ENCODE measurements at places on chromosomes 13 and 19.

DNA sequence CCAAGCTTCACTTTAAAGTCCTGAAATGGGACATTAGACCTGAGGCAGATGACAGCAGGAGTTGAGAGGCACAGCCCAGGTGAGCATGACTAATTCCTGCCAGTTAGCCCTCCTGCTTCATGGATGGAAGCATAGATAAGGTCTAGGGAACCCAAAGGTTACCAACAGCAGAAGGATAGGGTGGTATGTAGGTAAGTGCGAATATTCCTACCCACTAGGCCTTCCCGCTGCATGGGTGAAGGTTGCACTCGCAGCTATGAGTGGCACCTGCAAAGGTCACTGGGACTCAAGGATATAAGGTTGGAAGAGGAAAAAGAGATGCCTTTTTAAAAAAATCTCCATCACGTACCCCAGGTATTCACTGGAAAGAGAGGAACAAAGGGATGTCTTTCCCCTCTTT, 12.2 kb upstream of the MLLT1 start:
- no peak for DNase-seq

GRCh38 chr19:19486343-19487076, 28.8 kb downstream of the TSSK6 start:
- no peak for DNase-seq

DNA sequence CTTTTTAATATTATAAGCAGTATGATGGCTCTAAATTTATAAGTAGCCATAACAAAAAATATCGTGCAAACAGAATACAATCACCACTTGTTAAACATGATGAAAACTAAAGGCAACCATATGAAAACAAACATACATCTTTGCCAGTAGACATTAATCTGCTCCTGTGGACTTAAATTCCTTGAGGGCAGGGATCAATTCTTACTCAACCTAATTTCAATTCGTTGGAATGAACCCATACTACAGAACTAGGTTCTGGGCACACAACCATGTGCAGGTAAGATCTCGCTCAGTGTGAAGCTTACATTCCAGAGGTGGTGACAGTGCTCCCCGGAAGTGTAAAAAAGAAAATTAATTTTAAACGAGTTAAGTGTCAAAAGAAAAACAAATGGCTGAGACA, 13.4 kb downstream of the TBC1D4 start:
- DNase-seq = no peak

DNA sequence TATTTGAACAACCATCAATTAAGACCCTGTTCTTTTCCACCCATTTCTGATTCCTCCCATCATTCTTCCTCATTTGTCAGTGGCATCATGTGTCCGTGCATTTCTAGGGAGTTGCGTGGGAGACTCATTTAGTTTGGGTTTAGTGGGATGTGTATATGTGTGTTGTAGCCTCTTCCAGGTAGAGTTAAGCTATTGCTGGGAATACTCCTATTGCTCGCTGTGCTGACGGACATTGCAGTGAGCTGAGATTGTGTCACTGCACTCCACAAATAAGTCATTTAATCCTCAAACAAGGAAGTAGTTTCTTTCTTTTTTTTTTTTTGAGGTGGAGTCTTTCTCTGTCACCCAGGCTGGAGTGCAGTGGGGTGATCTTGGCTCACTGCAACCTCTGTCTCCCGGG, 42.2 kb upstream of the RCBTB2 start:
- DNase-seq = no peak

GRCh38 chr13:79528759-79529191, 47.8 kb downstream of the NDFIP2 start:
- DNase-seq = no peak

- no peak for DNase-seq
Observed at GRCh38 chr19:35295792-35296462, 4.0 kb downstream of the MAG start.

GRCh38 chr13:53010374-53011105, 18.1 kb upstream of the OLFM4 start:
- DNase-seq = no peak

DNA sequence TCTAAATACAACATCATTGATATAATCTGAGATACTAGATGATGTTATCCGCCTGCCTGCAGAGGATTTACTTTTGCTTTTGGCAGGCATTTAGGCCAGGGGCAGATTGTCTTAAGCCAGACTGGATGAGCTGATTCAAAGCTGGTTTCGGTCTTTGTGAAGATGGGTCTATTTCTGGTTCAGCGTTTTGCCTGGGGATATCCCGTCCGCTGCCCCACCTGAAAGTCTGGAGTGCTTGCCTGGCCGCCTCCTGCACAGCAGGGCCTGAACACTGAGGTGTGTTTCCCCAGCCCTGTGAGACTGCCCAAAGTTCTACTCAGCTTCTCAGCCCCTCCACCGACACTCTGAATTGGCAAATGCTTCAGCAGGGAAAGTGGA, 149.7 kb downstream of the KATNAL1 start:
- no peak for DNase-seq

DNA sequence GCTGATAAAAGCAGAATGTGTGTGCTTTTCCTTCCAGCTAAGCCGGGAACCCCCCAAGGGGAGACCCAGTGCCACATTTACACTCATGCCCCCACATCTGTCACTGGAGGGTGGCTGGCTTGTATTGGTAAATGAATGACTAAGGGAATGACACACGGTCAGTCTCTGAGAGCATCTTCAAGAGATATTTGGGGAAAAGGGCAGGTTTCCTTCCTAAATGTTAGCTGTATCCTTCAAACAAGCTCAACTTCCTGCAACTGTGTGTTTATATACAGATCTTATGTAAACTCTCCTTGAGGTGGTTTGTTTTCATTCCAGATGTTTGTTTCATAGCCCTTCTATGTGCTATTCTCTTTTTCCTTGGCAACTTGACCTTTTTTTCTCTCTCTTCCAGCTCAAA, 192.6 kb downstream of the COL4A1 start:
- peak; percentile 33 for DNase-seq

GRCh38 chr19:2820112-2820702, 539 bp downstream of the ZNF554 start:
- DNase-seq = peak; percentile 31

DNA sequence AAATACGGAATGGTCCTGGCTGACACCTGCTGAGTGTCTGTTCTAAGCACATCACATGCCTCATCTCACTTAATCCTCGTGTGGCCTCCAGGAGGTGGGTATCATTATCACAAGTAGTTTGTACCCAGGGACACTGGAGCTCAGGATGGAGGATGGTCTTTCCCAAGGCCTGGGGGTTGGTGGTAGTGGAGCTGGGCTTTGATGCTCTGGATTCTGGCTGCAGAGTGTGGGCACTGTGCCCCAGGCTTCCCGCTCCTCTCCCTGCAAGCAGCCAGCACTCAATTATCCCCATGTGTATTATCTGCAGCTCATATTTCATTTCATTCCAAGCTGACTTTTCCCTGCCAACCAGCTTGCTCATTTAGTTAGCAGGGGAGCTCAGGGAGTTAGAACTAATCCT, 52.1 kb downstream of the SIAH3 start:
- DNase-seq = no peak

DNA sequence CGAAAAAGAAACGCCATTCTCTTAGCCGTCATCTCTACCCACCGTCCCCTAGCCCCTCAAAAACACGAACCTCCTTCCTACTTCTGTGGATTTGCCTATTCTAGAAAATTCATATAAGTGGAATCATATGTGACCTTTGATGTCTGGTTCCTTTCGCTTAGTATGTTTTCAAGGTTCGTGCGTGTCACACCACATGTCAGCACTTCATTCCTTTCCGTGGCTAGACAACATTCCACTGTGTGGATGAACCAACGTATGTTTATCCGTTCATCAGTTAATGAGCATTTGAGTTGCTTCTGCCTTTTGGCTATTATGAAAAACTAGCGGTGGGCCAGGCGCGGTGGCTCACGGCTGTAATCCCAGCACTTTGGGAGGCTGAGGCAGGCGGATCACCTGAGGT, 14.0 kb upstream of the PPP1R12C start:
- DNase-seq = peak; percentile 47

GRCh38 chr19:54196536-54196935, 4.1 kb upstream of the RPS9 start:
- no peak for DNase-seq

- DNase-seq = no peak
Observed at GRCh38 chr13:27395007-27395510, 29.4 kb upstream of the GTF3A start.

- DNase-seq = no peak
Observed at GRCh38 chr19:18227781-18228271, 1.6 kb upstream of the PDE4C start.

- peak; percentile 97 for DNase-seq
Observed at GRCh38 chr19:10625003-10625761, at the start of gene SLC44A2. Gene SLC44A2, plus strand, starts transcription at chr19:10625553. Its CDS starts 81 bp downstream, at chr19:10625634.

DNA sequence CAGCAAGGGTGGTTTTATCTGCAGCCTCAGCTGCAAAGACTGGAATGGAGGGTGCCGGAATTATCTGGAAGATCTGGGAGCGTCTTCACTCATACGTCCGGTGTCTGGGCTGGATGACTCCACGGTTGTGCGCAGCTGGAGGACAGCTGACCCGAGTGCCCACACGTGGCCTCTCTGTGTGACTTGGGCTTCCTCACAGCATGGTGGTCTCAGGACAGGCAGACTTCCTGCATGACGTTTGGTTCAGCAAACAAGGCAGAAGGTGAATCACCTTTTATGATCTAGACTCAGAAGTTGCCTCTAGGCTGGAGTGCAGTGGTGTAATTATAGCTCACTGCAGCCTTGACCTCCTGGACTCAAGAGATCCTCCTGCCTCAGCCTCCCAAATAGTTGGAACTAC, 33.2 kb downstream of the CACNG6 start:
- no peak for DNase-seq

DNA sequence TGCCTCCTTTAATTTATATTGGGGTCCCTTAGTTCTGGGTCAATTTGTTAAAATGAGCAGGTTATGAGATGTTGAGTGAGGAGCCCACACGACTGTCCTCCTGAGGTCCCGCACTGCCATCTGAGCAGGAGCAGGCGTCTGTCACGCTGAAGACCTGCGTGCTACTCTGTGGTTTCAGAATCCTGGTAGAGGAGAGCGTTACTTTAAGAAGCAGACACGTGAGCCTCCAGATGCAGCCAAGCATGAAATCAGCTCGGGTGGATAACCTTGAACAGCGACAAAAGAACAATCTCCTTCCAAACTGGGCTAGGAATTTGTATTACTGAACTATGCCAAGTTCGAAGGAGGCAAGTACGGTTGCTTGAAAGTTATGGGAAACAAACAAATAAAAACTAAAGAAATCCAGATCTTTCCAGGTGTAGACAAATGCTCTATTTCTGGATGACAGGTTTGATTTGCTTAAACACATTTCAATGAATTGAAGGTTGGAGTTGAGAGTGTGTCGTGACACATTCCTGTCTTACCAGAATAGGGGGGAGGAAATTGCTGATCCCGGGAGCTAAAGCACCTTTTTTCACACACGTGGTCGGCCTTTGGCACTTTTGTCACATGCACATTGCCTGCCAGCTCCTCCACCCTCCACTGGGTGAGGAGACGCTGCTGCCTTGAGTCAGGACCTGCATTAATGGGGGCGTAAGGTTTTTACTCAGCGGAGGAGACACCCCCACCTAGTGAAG, 945.5 kb upstream of the SLC10A2 start:
- DNase-seq = no peak

GRCh38 chr13:34567597-34567996, 374.5 kb upstream of the NBEA start:
- no peak for DNase-seq

DNA sequence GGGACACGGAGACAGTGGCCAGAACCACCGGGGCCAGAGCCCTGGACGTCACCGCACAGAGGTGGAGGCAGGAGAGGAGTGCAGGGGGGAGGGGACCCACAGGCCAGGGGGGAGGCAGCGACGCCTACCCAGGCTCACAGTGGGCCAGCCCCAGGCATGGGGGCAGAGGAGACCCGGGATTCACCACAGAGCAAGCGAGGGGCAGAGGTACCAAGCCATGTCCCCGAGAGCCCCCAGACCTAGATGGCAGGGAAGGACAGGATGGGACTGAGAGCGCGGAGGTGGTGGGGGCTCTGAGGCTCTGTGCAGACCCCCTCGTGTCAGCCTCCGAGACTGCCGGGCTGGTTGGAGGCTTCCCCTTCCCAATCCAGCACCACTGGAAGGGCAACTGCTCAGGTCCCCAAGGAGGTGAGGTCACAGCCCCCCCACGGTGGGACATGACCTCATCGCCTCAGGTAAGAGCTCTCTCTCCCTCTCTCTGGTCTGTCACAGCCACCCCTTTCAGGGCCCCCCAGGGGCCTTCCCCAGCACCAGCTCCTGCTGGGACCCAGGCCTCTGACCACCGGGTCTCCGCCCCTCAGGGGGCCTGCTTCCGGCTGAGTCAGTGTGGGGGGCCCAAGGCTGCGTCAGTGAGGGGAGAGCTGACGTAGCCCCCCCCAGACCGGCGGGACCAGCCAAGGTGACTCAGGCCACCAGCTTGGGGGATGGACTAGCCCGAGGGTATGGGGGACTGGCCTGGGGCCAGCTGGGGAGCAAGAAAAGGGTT, 2.2 kb upstream of the IL11 start:
- DNase-seq = peak; percentile 61

DNA sequence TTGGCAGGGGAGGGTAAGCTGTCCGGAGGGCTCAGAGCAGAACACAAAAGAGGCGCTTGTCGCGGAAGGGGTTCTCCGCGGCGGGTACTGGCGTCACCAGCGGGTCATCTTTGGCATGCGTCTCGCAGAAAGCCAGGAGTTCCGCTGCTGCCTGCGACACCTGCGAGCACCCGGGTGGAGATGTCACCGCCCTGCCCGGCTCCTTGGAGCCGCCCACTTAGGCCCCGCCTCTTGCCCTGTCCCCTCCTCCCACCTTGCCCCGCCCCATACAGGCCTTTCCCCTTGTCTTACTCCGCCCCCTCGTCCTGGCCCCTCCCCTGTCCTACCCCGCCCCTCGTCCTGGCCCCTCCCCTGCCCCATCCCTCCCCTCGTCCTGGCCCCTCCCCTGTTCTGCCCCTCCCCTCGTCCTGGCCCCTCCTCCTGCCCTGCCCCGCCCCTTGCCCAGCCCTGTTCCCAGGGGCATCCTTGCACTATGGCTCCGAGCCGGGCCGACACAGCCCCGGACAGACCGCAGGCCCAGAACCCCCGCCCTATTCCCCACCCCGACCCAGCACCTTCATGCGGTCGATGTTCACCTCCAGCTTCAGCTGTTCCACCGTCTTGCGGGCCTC, 1.9 kb downstream of the GNG8 start:
- peak; percentile 97 for DNase-seq

GRCh38 chr19:4933528-4933927, 24.2 kb downstream of the UHRF1 start:
- no peak for DNase-seq

- DNase-seq = no peak
Observed at GRCh38 chr13:58767566-58767965, 1136.0 kb downstream of the PCDH17 start.

DNA sequence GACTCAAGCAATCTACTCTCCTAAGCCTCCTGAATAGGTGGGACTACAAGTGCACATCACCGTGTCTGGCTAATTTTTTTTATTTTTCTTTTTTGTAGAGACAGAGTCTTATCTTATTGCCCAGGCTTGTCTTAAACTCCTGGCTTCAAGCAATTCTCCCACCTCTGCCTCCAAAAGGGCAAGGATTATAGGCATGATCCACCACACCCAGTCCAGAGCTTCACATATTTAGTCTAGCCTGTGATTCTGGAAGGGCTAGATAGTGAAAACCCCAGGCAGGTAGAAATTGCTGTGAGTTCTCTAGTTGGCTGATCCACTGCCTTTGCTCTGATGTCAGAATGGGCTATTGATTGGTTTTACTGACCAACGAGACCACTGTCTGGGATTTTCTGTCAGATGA, 854.6 kb upstream of the MIR17HG start:
- no peak for DNase-seq

- DNase-seq = peak; percentile 84
Observed at GRCh38 chr13:94362411-94362909, 117.0 kb downstream of the DCT start.
